ENCODE measurements at places on chromosomes 5 and 9.

GRCh38 chr9:116798521-116798920 is 111.4 kb downstream of the TRIM32 start:
- no peak for DNase-seq

DNA sequence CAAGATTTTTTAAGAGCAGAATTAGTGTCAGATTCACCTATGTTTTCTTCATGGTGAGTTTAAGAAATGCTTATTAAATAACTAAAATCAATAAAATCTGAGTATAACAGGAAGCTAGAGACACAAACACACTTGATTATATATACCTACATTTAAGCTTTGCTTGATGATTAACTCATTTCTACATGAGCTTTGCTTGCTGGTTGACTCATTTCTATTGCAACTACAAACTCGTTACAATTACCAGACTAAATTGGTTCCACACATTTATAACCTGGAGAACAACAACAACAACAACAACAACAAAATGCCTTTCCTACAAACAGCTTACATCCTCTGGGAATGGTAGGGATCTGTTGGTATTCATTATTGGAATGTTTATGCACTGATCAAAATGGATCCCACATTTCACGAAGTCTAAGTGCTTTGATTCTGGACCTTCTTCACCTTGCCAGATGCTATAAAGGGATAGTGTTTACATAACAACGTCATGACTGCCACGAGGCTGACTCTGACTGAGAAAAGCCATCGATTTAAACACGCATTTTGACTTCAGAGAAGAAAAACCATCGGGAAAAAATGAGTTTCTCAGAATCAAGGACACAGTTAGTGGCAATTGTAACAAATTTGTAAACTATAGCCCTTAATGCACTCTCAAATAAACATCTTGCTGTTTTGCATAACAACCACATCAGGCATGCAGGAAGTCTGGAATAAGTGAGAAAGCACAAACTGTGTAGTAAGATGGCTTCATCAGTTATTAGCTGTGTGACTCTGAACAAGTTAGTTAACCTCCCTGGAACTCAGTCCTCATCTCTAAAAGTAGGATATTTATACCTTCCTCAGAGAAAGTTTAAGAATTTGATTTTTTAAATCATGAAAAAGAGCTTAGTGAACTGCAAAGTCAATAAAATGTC is 49.8 kb downstream of the RASEF start:
- DNase-seq = no peak

DNA sequence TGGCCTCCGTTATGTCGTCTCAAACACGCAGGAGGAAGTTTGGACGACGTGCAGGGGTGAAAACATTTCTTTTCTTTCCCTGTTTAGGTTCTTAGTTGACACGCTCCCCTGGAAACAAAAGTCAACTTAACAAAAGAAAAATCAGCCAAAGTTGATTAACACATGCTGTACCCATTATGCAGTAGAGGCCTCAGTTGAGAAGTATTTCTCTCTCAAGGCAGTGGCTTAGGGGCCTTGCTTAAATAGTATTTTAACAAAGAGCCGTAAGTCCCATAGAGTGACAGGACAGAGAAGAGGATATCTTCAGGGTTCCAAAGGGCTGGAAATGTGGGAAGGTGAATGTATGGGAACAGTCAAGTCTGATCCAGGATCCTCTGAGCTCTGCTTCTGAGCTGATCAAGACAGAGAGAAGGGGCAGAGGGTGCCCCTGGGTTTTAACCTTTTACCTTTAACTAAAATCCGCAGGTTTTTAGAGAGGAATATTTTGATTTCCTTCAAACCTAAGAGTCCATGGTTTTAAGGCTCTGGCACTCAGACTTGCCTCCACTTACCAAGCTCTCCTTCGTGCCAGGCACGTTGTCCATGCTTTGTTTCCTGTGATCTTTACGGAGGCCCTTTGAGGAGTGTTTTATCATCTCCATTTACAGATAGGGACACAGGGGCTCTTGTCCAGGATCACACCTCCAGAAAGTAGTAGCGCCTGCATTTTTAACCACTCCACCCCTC is 629 bp upstream of the CD74 start:
- no peak for DNase-seq

DNA sequence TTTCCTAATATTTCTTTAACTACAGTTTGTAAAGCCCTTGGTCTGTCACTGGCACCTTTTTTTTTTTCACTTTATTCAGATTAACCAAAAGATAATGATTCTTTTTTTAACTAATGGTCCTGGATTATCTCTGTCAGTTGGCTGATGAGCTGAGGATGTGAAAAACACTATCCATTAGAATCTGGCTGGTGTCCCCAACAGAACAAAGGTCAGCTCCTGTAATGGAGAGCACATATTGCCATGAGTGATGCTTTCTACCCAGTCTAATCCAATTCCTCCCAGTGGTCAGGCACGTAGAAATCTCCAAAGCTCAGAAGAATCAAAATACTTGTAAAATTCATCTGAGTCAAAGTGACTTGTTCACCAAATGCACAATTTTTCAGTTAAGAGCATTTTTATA is 491.7 kb upstream of the PIK3R1 start:
- no peak for DNase-seq

- DNase-seq = no peak
Measured at GRCh38 chr9:91727316-91727861, 222.6 kb downstream of the ROR2 start.

- no peak for DNase-seq
Measured at GRCh38 chr9:133102190-133103021, 18.6 kb downstream of the RALGDS start.

DNA sequence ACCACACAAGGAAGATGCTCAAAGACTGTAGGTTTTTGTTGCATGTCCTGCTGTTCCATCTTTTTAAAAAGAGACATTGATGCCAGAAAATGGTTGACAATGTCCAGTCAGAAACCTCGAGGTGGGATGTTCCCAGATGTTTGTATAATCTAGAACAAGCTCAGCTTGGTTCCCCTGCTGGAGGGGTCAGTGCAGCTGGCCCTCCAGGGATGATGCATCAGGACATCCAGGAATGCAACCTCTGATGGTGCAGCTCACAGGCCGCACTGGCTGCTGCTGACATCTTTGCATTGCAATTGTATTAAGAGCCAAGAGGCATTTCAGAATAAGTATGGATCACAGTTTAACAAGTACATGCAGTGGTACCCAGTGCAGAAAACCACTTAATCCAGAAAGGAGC is 122.4 kb downstream of the MED10 start:
- no peak for DNase-seq

DNA sequence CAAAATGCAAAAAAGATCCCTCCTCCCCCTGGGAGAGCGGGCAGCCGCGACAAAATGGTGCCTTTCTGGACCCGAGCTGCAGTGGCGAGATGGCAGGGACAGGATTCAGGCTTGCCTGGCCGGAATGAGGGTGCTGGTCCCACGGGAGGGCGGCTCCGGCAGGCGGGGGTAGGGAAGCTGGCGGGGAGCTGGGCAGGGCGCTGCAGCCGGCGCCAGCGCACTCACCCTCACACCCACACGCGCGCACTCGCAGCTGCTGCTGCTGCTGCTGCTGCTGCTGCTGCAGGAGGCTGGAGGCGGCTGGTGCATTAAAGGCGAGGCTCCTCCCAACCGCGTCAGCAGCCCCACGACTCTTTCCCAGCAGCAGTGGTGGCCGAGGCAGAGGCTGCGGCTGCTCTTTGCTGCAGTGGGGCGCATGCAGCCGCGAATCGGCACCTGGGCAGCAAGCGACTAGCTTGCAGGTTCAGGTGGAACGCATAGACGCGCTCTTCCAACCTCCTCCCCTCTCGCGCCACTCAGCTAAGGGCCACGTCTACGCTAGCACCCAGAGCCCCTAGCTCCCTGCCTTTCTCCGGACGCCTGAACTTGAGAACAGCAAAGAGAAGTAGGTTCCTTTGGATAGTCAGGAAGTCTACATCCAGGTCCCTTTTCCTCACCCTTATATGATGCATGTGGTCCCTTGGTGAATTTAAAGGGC is at the start of gene PPP2R2B:
Gene PPP2R2B (minus strand): TSS at position 282 of the 697 bp plus-strand sequence.
- DNase-seq = no peak

DNA sequence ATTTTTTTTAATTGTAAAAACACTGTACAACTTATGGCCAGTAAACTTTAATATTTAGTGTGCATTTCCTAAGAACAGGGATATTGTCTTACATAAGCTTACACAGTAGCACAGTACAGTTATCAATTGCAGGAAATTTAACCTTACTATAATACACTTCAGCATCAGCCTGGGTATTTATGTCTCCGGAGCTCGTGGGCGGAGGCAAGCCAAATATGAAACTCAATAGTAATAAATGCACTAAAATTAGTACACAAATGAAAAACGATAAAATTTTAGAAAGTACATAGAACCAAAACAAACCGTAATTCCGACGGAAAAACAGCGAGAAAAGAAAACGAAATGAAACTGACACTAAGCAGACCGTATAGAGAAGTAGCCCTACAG is 91.2 kb downstream of the ANXA2R start:
- no peak for DNase-seq

DNA sequence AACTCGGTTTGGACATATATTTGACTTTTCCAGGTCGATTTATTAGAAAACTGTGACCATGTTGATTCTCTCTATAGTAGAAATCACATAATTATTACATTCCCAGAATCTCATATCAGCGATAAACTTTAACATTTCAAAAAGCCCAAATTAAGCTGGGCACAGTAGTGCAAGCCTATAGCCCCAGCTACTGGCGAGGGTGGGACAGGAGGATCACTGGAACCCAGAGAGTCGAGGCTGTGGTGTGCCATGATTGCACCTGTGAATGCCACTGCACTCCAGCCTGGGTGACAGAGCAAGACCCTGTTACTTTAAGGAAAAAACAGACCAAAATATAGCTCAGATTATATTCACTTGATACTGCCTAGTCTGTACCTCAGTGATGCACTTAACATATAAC is 128.9 kb downstream of the CPLANE1 start:
- DNase-seq = no peak

GRCh38 chr5:75622564-75622963 is 11.3 kb downstream of the ANKDD1B start:
- no peak for DNase-seq

DNA sequence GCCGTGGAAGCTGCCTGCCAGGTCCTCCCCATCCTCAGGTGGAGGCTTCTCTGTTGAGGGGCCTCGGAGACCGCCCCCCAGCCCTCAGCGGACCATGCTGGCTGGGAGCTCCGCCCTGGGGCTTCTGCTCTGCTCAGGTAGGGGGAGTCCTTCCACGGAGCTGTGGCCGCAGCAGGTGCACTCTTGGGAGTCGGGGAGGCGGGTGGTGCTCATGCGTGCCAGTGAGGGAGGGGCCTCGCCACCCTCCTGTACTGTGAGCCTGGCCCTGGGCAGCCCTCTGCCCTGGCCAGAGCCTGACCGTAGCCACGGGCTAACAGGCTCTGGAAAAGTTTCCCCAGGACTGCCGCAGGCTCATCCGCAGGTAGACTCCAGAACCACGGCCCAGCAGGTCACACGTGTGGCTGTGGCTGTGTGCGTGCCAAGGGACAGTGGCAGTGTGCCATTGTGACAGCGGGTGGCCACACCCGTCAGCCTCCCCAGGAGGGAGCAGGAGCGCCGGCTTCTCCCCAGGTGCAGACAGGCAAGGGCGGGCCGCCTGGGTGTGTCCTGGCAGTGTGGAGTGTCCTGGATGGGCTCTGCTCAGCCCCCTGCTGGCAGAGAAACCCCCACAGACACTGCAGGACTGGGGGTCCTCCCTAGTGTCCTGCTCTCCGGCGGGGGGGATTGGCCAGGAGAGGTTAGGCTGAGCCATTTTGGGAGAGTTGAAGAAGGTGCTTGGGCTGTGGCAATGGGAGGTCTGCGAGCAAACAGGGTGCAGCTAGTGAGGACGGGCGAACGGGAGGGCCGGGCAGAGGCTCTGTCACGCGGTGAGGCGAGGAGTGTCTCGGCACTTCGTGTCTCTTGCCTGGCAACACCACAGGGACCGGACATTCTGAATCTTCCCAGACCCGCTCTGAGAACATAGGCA is 29.5 kb downstream of the TPPP start:
- no peak for DNase-seq

- no peak for DNase-seq
Measured at GRCh38 chr5:14122089-14122488, 21.1 kb upstream of the TRIO start.

DNA sequence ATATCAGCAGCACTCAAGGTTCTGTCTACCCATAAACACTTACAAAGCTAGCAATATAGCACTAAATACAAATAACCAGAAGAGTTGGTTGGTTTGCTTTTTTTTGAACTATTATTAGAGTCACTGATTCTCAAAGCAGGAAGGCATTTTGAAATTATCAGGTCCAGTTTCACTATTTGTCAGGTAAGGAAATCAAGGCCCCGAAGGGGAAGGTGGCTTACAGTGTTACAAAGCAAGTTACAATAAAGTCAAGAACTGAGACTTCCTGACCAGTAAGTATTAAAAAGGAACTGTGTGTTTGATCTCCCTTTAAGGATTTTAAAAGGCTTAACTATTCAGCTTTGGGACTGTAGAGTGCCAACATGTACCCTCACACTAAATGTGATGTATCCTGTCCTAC is 10.8 kb downstream of the C5orf15 start:
- DNase-seq = no peak

DNA sequence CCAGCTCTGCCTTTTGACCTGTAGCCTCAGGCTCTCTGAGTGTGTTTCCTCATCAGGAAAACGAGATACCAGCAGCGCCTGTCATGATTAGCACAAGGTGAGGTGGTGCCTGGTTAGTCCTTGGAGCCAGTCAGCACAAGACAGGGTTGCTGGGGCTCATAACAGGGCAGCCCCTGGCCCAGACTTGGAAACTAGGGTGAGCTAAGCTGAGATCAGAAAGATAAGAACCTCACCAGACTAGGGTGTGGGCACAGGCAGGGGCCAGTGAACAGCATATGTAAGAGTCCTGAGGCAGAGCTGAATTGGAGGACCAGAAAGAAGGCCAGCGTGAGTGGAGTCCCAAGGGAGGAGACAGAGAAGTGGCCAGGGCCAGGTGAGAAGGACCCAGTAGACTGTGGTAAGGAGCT is 42.7 kb upstream of the FUBP3 start:
- DNase-seq = no peak

GRCh38 chr5:71938895-71939294 is 168.4 kb upstream of the MAP1B start:
- no peak for DNase-seq

- DNase-seq = no peak
Measured at GRCh38 chr9:133043449-133044035, 12.7 kb downstream of the GTF3C5 start.

DNA sequence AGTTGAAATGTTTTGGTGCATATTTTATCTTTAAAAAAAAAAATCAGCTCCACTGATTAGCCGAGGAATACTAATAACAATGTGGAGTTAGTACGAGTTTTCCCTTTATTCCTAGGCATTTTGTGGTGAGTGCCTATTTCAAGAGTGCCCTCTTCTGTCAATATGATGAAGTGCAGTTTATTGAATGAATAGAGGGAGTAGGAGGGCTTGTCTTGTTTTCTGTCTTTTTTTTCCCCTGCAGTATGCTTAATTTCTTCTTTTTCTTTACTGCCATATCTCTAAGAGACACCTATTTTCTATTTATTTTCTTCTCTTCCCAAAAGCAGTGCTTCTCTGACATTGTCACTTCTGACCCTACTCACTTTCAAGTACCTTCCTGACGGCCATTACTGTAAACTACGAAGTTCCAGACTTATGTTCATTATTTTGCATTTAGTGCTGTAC is 169.6 kb upstream of the PITX1 start:
- no peak for DNase-seq

- no peak for DNase-seq
Measured at GRCh38 chr9:126329476-126330275, 3.0 kb downstream of the MVB12B start.
